ENCODE measurements at places on chromosomes 11 and 22. TPM values are rescaled to one million over a fixed set of nuclear protein-coding genes. Genes with fewer than 3 reads are reported as not detected.

DNA sequence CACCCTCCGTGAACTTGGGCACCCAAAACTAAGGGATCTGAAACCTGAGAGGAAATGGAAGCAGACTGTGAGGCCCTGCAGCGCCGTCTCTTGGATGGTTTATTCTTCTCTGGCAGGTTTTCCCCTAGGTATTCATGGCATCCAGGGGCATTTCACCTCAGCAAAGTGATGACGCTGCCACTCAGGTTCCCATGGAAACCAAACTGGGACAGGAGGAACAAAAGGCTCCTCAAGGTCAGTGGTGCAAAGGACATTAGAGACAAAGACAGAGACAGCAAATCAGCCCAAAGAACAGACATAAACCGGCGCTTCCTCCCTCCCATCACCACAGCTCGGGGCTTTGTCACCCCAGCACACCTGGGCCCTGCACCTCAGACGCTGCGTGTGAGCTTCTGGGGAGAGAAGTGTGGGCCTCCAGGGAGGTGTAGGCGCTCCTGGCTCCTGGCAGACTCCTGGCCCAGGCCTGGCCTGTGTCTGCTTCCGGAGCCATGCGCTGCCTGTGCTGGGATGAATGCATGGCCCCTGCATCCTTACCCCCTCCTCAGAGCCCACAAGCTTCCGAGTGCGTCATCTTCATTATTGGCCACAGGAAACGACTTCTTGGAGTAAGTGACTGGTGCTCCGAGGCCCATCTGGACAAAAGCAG lies 5.9 kb downstream of the TP53AIP1 start:
- H3K27ac ChIP-seq, result no peak overlapping the region
- no peaks in the 10 kb centered on the region for H3K4me1 ChIP-seq
- no peak for DNase-seq
- no peak overlapping the region for H3K4me3 ChIP-seq
- H3K27me3 ChIP-seq, result no peaks in the 10 kb centered on the region

DNA sequence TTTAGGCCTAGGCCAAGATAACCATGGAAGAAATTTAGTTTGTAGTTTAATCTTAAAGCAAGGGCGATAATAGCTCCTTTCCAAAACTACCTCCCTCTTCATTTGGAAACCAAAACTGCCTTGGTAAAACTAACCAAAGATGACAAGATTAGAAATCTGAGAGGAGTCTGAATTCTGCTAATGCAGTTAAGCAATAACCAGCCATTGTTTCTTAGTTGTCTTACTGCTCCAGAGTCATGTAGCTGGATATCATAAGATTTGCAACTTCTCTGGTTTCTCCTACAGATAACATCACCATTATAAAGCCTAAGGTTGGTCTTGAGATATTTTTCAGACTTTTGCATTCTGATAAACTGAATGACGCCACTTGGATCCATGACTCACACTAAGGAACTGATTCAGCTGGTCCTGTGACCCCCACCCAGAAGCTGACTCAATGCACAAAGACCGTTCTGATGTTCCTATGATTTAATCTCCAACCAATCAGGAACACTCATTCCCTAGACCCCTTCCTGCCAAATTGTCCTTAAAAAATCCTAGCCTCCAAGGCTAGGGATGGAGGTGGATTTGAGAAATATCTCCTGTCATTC lies 200.8 kb downstream of the LUZP2 start:
- H3K4me3 ChIP-seq, result no peak overlapping the region
- H3K27ac ChIP-seq, result no peak overlapping the region
- DNase-seq, result no peak
- H3K27me3 ChIP-seq, result no peaks in the 10 kb centered on the region
- H3K36me3 ChIP-seq, result no peaks in the 10 kb centered on the region

GRCh38 chr11:106875013-106875412 lies 143.3 kb downstream of the GUCY1A2 start:
- no peak for DNase-seq
- no peaks in the 10 kb centered on the region for H3K36me3 ChIP-seq
- H3K4me1 ChIP-seq, result no peaks in the 10 kb centered on the region
- H3K27ac ChIP-seq, result no peak overlapping the region
- H3K4me3 ChIP-seq, result no peak overlapping the region

DNA sequence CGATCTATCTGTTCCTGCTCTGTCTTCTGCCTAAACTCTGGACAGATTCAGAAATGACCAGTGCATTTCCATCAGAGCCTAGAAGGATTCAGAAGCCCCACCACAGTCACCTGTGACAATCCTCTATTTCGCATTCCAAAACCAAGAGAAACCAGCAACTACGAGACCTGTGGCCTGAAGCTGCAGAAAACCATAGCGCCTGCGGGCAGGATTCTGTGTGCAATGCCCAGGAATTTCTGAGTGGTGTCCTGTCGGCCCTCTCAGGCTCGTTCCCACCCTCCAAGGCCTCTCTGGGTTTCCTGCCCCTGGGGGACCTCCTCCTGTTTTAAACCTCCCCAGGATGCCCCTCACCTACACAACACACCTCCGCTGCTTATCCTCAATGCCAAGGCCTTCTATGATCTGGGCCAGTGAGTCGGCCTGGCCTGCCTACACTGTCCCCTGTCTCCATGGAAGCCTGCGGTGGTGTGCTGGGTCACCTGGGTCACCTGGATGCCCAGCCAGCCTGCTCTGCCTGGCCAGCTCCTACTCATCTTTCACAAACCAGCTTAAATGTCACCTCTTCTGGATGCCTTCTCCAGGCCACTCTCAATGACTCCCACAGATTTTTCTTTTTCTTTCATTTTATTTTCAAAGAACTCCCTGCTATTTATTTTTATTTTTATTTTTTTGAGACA lies 198.3 kb downstream of the CEP164 start:
- H3K36me3 ChIP-seq, result no peaks in the 10 kb centered on the region
- DNase-seq, result no peak
- no peaks in the 10 kb centered on the region for H3K27me3 ChIP-seq
- H3K27ac ChIP-seq, result no peak overlapping the region

DNA sequence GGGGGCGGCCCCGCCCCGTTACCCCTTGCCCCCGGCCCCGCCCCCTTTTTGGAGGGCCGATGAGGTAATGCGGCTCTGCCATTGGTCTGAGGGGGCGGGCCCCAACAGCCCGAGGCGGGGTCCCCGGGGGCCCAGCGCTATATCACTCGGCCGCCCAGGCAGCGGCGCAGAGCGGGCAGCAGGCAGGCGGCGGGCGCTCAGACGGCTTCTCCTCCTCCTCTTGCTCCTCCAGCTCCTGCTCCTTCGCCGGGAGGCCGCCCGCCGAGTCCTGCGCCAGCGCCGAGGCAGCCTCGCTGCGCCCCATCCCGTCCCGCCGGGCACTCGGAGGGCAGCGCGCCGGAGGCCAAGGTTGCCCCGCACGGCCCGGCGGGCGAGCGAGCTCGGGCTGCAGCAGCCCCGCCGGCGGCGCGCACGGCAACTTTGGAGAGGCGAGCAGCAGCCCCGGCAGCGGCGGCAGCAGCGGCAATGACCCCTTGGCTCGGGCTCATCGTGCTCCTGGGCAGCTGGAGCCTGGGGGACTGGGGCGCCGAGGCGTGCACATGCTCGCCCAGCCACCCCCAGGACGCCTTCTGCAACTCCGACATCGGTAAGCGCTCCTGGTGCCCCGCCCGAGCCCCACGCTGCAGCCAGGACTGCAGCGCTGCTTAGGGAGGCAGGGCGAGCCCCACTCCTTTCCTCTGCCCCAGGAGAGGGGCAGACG lies at the start of gene TIMP3:
TSS of gene TIMP3 (plus strand) at position 169 of the 700 bp plus-strand sequence. CDS start at position 466, 297 bp downstream.
- H3K36me3 ChIP-seq, result no peaks in the 10 kb centered on the region
- no peak within 1 kb of the TSS for H3K27ac ChIP-seq
- DNase-seq, result peak; percentile 78
- 0 out of 2 replicates have a peak, but pooled peaks cover 5% of the 10 kb centered on the region for H3K27me3 ChIP-seq
- H3K4me1 ChIP-seq, result peaks cover 36% of the 10 kb centered on the region

DNA sequence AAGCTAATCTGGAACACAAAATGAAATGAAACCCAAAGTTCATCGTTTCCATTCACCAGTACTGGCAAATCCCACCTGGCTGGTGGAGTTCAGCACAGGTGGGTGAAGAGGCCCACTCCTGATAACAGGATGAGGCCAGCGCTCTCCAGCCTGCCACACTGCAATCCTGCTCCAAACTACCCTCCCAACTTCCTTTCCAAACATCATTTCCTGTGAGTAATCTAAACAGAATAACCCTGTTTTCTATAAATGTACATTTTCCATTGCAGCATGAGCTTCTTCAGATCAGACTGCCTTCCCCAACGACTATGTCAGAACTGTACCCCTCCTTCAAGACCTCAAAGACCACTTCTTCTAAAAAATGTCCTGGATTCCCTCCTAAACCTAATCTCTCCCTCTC lies 15.9 kb upstream of the NFRKB start:
- H3K4me3 ChIP-seq, result no peak overlapping the region
- H3K4me1 ChIP-seq, result peaks cover 7% of the 10 kb centered on the region
- H3K27me3 ChIP-seq, result no peaks in the 10 kb centered on the region

- H3K27me3 ChIP-seq, result peaks cover 14% of the 10 kb centered on the region
- DNase-seq, result no peak
- H3K4me1 ChIP-seq, result no peaks in the 10 kb centered on the region
- no peak overlapping the region for H3K27ac ChIP-seq
Measured at GRCh38 chr11:33480626-33481025, 220.0 kb downstream of the C11orf91 start.

- no peak for DNase-seq
- no peaks in the 10 kb centered on the region for H3K4me1 ChIP-seq
- no peak overlapping the region for H3K27ac ChIP-seq
- H3K27me3 ChIP-seq, result peaks cover 19% of the 10 kb centered on the region
- H3K36me3 ChIP-seq, result no peaks in the 10 kb centered on the region
Measured at GRCh38 chr22:44941207-44941606, 68.6 kb downstream of the PHF21B start.

DNA sequence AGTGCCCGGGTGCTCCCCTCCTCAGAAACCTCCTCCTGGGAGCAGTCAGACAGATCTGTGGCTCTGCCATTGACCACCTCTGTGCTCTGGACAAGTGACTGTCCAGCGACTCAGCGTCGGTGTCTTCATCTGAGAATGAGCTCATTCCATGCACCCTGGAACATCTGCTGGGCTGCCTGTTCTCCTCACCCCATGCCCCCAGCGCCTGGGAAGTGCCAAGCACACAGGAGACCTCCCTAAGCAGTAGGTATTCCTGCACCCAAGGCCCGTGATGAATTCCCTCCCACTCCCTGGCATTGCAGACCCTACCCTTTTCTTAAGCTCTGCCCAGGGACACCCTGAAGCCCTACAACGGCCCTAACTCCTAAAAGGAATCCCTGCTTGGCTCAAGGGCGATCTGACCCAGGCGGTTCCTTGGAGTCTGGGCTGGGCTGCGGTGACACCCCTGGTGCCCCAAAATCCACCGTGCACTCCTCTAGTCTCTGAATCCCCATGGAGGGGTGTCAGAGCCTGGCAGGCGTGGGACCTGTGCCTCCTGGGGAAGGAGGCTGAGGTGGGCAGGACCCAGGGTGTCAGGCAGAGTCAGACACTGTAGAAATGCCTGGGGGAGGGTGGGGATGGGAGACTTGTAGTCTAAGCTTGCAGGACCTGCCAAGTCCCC lies 92.0 kb downstream of the CEP164 start:
- H3K27ac ChIP-seq, result no peak overlapping the region
- no peaks in the 10 kb centered on the region for H3K4me1 ChIP-seq
- no peak overlapping the region for H3K4me3 ChIP-seq
- DNase-seq, result no peak

GRCh38 chr22:28911304-28911690 lies 27.9 kb downstream of the ZNRF3 start:
- H3K36me3 ChIP-seq, result no peaks in the 10 kb centered on the region
- H3K4me1 ChIP-seq, result peaks cover 20% of the 10 kb centered on the region
- H3K27ac ChIP-seq, result no peak overlapping the region
- no peak overlapping the region for H3K4me3 ChIP-seq

DNA sequence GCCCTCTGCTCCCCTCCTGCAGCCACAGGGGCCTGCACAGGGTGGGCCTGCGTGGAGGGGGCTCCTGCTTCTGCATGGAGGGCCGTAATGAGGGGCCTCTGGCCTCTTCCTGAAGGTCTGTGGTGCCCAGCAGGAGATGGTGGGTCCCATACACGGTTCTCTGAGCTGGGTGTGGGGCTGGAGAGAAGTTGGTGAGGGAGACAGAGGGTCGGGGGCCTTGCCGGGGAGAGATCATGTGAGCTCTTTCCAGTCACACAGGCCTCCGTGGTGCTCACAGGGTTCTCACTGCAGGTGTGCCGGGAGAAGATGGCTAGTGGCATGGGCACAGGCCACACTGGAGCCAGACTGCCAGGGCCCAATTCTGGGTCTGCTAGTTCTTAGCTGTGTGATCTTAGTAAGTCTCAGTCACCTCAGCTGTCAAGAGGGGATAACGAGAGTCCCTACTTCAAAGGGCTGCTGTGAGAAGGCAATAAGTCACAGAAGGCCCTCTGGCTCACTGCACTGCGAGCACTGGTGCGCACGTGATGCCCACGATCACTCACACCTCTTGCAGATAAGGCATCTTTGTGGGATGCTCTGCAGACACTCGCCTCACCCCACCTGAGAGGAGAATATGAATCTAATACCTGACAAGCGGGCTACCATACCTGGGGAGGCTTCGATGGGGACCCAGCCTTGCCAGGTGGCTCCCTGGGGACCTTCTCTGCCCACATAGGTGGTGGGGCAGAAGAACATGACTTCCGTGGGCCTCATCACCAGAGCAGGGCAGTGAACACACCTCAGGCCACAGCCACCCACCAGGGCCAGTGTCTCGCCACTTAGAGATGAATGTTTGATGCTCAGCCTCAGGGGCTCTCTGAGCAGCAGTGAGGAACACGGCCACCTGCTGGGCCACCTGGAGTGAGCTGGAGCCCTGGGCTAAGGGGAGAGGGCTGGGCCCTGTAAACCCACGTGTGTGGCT lies 14.5 kb downstream of the KCNC1 start:
- H3K4me1 ChIP-seq, result no peaks in the 10 kb centered on the region
- DNase-seq, result no peak
- H3K36me3 ChIP-seq, result no peaks in the 10 kb centered on the region
- peaks cover 35% of the 10 kb centered on the region for H3K27me3 ChIP-seq
- H3K4me3 ChIP-seq, result no peak overlapping the region
- H3K27ac ChIP-seq, result no peak overlapping the region

- no peaks in the 10 kb centered on the region for H3K4me1 ChIP-seq
- no peak for DNase-seq
- no peaks in the 10 kb centered on the region for H3K36me3 ChIP-seq
- no peak overlapping the region for H3K27ac ChIP-seq
Measured at GRCh38 chr11:104564921-104565582, 333.2 kb downstream of the CASP12 start.

DNA sequence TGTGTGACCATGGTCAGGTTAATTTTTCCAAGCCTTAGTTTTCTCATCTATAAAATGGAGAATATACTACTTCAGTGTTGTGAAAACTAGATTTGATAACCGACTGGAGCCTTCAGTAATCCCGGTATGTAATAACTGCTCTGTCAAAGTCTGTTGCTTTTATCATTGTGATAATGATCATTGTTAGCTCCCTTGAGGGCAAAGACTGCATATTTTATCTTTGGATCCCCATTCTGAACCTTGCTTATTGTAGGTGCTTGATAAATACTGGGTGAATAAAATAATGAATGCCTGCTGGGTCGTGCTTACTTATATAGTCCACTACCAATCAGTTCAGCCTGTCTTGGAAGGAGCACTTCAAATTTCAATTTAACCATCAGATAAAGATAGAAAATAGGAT lies 105.3 kb downstream of the ARFGAP2 start:
- no peak overlapping the region for H3K4me3 ChIP-seq
- H3K27ac ChIP-seq, result no peak overlapping the region
- H3K27me3 ChIP-seq, result no peaks in the 10 kb centered on the region
- no peaks in the 10 kb centered on the region for H3K36me3 ChIP-seq

The NTM gene
- total RNA-seq, result 0.34 TPM

The SYCE3 gene
- total RNA-seq, result not detected

The OR2D3 gene
- not detected for total RNA-seq

The PATE4 gene
- total RNA-seq, result not detected

The CD6 gene
- not detected for total RNA-seq

The GNG3 gene
- total RNA-seq, result not detected
